ENCODE measurements at places on chromosomes 16 and 17. TPM values are rescaled to one million over a fixed set of nuclear protein-coding genes. Genes with fewer than 3 reads are reported as not detected.

Gene BCO1
- total RNA-seq, result 0.49 TPM

GRCh38 chr17:32470405-32471167 lies 16.2 kb upstream of the CDK5R1 start:
- DNase-seq, result no peak

Gene AMDHD2
- total RNA-seq, result 18.7 TPM

- DNase-seq, result no peak
Observed at GRCh38 chr17:43998552-43998951, 5.9 kb upstream of the NAGS start.

GRCh38 chr17:7476494-7476893 lies 2.9 kb downstream of the ZBTB4 start:
- no peak for DNase-seq
